ENCODE measurements at places on chromosomes 16 and 17.

DNA sequence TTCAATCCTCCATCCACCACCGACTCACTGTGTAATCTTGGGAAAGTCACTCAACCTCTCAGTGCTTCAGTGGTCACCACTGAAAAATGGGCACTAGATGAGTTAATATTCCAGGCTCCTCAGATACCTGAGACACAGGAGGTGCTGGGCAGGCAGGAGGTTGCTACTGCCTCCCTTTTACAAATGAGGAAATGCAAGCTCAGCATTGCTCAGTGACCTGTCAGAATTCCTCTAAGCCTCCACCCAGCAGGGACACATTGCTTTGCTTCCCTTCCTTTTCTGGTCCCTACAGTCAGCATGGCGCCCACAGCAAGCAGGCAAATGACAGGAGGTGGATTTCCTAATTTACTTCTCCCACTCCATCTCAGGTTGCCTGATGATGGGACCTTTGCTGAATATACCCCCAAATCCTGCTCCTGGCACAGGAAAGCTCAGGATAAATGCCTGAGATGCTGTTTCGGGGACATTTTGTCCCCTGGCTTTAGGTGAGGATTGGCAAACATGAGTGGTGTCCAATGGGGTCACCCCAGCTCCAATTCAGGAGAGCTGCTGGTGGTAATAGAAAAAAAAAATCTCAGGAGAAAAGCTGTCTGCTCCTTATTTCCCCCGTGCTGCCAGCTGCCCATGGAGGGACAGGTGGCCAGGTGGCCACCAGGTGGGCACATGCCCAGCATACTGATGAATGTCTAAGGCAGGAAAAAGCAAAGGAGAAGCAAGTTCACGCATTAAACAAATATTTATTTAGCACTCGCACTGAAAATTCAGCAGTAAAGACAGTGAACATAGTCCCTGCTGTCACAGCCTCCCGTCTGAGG lies 5.0 kb upstream of the KRT13 start:
- DNase-seq, result no peak

DNA sequence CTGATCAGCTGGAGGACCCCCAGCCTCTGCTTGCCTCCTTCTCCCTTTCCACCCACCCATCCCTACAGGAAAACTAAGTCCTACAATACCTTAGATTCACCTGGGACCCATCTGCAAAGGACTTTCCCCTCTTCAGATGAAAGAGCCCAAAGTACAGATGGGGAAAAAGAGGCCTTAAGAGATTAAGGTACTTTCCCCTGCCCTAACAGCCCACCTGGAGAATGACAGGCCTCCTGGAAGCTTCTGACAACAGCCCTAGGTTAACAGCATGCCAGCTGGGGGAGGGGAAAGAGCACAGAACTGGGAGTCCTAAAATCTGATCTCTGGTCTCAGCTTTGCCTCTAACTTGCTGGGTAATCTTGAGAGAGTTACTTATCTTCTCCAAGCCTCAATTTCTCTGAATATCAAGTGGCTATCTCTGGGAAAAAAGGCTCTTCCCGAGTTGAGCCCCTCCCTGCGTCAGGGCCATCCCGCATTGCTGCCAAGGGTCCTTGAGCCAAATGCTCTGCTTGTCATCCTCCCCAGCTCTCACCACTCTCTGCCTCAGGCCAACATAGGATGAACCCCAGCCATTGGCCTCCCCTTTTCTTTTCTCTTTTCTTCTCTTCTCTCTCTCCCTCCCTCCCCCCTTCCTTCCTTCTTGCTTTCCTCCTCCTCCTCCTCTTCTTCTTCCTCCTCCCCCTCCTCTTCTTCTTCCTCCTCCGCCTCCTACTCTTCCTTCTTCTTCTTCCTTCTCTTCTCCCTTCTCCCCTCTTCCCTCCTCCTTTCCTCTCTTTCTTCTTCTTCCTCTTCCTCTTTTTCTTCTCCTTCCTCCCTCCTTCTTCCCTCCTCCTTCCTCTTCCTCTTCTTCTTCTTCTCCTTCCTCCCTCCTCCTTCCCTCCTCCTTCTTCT lies 22.5 kb upstream of the SP6 start:
- DNase-seq, result no peak

GRCh38 chr17:49362723-49363117 lies 670 bp upstream of the ZNF652 start:
- DNase-seq, result no peak

DNA sequence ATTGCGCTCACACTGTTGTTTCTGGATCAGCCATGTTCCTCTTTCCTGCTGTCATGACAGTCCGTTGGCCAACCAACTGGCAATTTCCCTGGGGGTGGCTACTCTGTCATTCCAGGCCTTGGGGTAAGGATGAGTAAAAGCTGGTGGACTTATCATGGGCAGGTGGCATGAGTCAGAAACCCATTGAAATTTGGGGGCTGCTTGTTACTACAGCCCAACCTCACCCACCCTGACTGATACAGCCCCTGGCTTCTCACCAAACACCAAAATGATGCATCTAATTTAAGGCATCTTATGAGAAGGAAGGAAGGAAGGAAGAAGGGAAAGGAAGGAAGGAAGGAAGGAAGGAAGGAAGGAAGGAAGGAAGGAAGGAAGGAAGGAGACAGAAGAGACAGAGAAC lies 53.9 kb upstream of the CRHR1 start:
- no peak for DNase-seq

- no peak for DNase-seq
Observed at GRCh38 chr16:53172517-53172916, 117.7 kb downstream of the CHD9 start.

GRCh38 chr17:4607773-4608187 lies 23.5 kb downstream of the SMTNL2 start:
- DNase-seq, result peak; percentile 55

- no peak for DNase-seq
Observed at GRCh38 chr16:58264961-58265479, 29.8 kb downstream of the PRSS54 start.

GRCh38 chr16:54707813-54708212 lies 222.9 kb upstream of the IRX5 start:
- no peak for DNase-seq

DNA sequence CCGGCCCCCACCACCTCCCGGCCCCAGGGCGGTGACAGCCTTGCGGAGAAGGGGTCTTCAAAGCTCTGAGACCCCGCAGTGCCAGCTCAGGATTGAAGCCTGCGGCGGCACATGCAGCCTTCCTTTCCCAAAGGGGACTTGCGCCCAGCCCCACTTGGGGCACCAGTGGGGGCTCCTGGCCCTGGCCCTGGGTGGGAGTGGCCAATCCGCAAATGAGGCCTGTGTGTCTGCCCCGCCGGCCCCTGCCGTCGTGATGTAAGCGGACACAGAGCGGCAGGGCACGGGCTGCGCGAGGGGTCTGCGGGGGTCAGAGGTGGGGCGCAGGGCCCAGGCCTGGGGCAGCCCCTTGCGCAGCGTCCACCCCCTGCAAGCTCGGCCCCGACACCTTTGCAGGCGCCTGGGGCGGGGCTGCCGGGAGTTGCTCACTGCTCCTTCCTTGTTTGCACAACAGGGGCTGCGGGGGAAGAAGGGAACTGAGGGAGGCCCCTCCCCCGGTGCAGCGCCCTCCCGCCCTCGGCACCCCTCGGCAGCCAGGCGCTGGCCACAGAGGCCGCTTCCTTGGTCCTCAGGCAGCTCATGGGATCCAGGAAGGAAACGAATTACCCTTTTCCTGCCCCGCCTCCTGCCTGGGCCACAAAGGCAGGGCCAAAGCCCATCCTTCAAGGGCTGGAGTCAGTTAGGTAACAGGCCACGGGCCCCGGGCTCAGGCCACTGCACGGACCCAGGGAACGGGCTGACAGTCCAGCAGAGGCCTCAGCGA lies 2.9 kb downstream of the SLC16A3 start:
- no peak for DNase-seq

DNA sequence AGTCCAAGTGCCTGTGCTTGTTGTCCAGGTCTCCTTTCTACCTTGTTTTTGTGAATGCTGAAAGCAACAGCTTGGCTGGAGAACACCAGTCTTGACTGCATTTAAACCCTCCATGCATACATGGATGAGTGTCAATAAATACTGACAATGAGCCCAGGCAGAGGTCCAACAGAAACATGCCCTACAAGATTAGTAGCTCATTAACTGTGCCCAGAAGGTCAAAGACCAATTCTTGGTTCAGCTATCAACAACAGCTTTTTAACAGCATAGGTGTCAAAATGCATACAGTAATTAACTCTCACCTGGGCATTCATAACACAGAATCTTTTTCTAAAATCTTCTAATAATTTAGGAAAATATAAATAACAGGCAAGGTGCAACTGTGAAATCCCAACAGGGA lies 63.2 kb downstream of the N4BP1 start:
- no peak for DNase-seq

GRCh38 chr16:15597822-15598647 lies 44.9 kb downstream of the MARF1 start:
- DNase-seq, result no peak

DNA sequence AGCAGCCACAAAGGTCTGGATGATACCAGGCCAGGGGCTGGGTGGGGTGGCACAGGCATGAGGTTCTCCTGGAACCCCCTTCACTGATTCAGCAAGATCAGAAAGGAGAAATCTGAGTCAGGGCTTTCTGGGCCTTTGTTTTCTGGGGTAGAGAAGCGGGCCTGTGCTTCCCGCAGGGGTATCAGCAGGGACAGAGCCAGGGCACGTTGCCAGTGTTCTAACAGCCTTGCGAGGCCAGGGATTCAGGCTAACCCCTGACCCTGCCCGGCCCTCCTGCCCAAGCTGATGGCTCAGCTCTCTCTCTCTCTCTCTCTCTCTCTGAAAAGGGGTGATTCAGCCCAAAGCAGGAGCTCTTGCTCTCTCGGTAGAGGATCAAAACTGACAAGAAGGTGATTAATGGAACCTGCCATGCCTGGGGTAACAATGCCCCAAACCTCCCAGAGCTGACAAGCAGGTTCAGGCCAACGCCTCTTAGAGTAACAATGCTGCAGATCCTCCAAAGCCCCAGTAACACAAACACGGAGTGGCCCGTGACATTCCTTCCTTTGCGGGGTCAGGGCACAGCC lies 2.0 kb upstream of the KRT13 start:
- no peak for DNase-seq

DNA sequence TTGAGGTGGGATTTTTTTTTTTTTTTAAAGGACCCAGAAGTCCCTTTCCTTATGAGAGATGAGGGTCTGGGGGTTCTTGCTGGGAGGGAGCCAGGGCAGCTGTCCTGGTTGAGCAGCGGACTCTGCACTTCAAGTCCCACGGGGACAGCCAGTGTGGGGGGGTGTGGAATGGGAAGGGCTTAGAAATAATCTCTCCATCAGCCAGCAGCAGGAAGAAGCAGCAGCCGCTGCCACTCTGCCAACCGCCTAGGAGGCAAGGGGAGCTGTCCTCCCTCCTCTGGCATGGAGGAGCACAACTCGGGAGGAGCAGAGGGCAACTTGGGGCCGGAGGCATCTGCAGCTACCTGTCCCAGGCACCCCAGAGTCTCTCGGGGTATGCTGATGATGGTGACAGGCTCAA lies at the start of gene KCNG4:
Gene KCNG4, minus strand, starts transcription at position 104 of the 400 bp plus-strand sequence. CDS start 2,527 bp downstream, outside the sequence.
- no peak for DNase-seq

DNA sequence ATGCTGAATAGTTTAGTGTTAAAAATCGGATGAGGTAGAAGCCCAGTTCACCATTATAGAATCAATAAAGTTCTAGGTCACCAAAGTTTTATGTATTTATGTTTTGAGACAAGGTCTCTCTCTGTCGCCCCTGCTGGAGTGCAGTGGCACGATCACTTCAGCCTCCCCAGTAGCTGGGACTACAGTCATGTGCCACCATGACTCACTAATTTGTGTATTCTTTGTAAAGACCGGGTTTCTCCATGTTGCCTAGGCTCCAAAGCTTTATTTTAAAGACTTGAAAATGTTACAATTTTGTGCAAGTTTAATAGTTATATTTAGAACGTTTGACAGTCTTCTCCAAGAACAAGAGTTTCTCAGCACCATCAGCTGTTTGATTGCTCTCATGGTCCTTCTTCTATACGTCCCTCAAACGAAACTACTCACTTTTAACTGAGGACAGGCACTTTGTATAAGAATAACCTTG lies 32.1 kb downstream of the NDE1 start:
- no peak for DNase-seq

- no peak for DNase-seq
Observed at GRCh38 chr16:27977966-27978365, 85.5 kb downstream of the GSG1L start.

DNA sequence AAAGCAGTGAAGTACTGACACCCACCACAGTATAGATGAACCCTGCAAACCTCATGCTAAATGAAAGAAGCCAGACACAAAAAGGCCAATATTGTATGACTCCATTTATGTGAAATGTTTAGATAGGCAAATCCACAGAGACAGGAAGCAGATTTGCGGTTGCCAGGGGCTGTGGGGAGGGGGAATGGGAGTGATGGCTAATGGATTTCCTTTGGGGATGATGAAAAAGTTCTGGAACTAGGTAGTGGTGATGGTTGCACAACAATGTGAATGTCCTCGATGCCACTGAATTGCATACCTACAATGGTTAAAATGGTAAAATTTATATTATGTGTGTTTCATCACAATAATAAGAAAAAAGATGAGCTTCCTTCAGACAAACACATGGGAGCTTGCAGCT lies 28.4 kb upstream of the WFIKKN2 start:
- no peak for DNase-seq

DNA sequence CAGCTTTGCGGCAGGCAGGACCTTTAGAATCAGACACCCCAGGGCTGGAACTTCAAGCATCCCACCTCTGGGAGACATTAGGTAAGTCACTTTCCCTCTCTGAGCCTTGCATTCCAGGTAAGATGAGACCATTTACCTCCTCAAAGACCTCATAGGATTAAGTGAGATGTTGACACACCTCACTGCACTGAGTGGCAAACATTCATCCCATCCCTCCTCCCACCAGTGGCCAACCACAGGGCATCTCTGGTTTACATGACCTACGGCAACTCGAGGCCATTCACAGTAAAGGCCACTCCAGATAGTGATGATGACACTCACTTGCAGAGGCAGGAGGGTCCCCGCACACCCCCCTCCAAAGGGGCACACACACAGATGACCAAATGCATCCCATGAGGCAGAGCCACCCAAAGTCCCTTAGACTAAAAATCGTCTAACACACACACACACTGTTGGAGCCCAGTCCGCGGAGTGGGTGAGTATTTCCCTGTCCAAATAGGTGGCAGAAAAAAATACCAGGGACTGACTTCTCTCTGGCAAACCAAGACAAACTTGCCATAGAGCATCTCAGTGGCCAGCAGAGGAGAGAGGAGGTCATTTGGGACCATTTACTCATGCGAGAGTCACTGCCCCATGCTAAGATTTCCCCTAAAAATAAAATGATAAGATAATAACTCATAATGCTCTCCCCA lies 454.9 kb downstream of the SOX9 start:
- no peak for DNase-seq
